ENCODE measurements at places on chromosomes 6 and 20.

DNA sequence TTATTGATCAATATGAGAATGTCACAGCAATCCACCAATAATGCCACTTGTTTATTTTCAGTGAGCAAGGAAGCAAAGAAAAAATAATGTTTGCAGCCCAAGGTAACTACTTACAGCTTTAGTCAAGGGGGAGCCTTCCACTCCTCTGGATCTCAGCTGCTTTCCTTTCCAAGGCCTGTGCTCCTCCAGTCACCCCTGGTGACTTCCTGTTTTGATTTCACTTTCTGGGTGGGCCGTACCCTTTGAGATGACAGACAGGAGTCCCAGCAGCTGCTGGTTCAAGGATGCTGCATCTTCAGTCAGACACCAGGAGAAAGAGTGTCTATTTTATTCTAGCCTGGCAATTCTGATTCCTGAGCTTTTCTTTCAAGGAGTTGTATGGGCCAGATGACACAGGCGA is 5.6 kb upstream of the VNN2 start:
- H3K27me3 ChIP-seq, result no peaks in the 10 kb centered on the region
- peak; percentile 40 for DNase-seq
- no peaks in the 10 kb centered on the region for H3K36me3 ChIP-seq
- no peak overlapping the region for H3K27ac ChIP-seq
- no peak overlapping the region for H3K4me3 ChIP-seq
- peaks cover 8% of the 10 kb centered on the region for H3K4me1 ChIP-seq

GRCh38 chr20:57387945-57388371 is 3.2 kb upstream of the RBM38 start:
- no peaks in the 10 kb centered on the region for H3K4me1 ChIP-seq
- DNase-seq, result no peak
- no peak overlapping the region for H3K4me3 ChIP-seq
- no peaks in the 10 kb centered on the region for H3K36me3 ChIP-seq

DNA sequence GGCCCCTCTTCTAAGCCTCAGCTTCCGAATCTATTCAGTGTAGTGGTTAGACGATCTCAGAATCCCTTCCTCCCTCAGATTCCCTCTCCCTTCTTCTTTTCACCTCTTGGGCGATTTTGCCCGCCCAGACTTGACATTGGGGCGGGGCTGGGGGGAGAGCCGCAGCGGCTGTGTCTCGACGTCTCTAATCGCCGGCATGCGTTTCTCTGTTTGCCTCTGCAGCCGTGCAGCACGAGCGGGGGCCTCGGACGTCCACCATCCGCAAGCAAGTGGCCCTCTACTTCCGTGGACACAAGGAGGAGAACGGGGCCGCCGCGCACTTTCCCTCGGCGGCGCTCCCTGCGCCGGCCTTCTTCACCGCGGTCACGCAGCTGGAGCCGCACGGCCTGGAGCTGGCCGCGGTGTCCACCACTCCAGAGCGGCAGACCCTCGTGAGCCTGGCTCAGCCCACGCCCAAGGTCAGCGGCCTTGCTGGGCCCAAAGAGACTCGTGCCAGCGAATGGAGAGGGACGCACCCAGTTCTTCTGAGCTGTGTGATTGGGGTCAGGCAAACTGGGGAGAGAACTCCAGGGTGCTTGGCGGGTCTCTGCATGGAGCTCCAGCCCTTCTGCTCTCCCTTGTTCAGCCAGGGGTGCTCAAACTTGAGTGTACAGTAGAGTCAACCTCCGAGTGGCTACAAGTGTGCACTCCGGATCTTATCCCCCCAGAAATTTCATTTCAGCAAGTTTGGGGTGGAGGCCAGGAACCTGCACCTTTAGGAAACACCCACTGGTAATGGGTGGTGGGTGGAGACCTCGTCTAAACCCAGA is 10.7 kb downstream of the NR2E1 start:
- peaks cover 80% of the 10 kb centered on the region for H3K27me3 ChIP-seq
- no peak for DNase-seq
- no peaks in the 10 kb centered on the region for H3K4me1 ChIP-seq
- no peaks in the 10 kb centered on the region for H3K36me3 ChIP-seq

DNA sequence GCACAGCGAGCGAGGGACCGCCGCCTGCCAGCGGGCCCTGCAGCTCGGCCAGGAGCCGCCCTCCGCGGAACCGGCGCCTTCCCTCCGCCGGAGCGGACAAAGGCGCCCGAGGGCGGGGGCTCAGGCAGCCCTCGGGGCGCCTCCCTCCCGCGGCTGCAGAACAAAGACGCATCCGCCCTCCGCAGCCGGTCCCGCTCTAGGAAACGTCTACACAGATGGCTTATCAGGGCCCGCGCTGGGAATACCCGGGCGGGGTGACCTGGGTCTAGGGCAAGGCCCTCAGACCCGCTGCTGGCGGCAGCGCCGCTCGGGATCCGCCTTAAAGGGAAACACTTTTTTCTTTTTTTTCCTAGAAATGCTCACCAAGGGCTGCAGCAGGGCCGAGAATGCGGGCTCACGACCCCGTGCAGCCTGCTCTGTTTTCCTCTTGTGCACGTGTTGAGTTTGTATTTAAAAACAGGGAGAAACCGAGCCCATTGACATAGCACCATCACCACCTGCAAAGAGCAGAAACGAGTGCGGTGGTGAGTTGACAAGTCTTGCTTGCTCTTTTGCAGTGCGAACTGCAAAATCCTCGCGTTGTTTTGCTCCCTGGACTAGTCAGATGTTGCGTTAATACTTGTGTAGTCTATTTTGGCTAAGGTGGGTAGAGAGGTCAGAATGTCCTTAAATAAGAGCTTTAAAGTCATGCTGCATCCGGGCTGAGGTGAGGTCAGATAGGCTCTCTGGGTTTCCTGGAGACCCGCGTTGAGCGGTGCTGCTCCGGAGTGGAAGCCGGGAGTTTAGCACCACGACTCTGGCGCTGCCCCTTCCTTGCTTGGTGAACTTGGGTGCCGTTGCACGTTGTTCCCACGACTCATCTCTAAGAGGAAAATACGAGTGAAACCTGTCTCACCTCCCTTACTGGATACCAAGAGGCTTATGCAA is 1.1 kb upstream of the RPS6KA2 start:
- H3K27ac ChIP-seq, result peak overlapping the region; percentile 76
- no peaks in the 10 kb centered on the region for H3K36me3 ChIP-seq
- no peaks in the 10 kb centered on the region for H3K27me3 ChIP-seq
- peaks cover 14% of the 10 kb centered on the region for H3K4me1 ChIP-seq

DNA sequence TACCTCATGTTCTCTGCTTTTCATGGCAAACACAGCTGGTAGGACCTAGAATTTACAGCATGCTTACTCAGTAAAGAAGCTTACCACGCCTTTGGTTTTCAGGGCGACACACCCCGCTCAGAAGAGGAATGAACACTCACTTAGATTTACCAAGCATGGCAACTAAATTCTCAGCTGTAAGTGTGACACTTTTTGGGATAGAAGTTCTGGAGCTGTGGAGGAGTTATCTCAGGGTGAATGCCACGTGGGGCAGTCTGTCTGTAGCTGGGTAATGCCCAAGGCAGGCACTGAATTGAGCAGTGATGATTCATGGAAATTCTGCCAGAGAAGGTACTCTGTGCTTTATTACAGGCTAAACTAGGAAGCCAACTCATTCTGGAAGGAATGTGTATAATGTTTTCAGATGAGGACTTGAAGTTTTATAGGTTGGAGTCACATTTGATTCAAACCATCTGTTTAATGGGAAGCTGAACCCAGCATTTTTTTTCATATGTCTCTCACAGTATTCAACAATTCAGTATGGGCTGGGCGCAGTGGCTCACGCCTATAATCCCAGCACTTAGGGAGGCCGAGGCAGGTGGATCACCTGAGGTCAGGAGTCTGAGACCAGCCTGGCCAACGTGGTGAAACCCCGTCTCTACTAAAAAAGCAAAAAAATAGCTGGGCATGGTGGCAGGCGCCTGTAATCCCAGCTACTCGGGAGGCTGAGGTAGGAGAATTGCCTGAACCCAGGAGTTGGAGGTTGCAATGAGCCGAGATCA is 3.5 kb upstream of the PRIM2 start:
- no peak for DNase-seq
- H3K4me3 ChIP-seq, result peak overlapping the region; percentile 7
- no peaks in the 10 kb centered on the region for H3K36me3 ChIP-seq

All from kidney (tissue), 22 donors.